ENCODE measurements at places on chromosomes 6 and 20. TPM values are rescaled to one million over a fixed set of nuclear protein-coding genes. Genes with fewer than 3 reads are reported as not detected.

- no peak for DNase-seq
These were observed 57.7 kb downstream of the FAM229B start for GRCh38 chr6:112145080-112145573.

- DNase-seq: no peak
These were observed 36.6 kb downstream of the MTRES1 start for GRCh38 chr6:107064579-107065065.

Gene RAET1L
- total RNA-seq: not detected

GRCh38 chr20:51488331-51488730, 54.2 kb downstream of the NFATC2 start:
- no peak for DNase-seq

GRCh38 chr6:13304580-13305260, 23.6 kb downstream of the TBC1D7 start:
- DNase-seq: no peak

DNA sequence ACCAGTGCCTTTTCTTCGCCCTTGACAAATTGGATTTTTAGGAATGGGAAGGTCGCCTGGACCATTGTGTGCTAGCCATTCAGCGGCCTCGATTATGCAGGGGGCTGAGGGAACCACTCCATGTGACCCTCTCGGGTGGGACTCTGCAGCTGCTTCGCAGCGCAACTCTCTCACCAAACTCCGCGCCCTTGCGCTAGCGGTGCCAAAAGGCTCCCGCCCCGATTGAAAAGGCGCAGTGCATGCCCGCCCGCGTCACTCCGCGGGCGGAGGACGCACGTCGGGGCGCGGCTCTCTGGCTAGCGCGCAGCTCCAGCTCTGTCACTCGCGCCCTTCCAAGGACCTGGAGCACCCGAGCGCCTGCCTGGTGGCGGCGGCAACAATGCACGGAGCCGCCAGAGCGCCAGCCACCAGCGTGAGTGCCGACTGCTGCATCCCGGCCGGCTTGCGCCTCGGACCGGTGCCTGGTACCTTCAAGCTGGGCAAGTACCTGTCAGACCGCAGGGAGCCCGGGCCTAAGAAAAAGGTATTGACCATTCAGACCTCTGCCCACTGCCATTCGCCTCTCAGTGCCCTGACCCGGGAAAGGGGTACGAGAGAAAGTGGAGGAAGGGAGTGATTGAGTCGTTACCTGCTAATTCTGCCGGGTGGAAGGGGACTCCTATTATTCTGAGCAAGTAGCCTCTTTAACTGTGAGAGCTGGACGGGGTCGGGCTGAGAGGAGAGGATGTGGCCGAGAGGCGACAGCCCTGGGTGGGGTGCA, at the start of gene PRDM13:
TSS of gene PRDM13 (plus strand) at position 178 of the 760 bp plus-strand sequence. CDS start at position 380, 202 bp downstream.
- no peak for DNase-seq

GRCh38 chr6:111757342-111757741, 115.9 kb downstream of the FYN start:
- no peak for DNase-seq

Gene CST4
- total RNA-seq: not detected

Data from progenitor cell of endocrine pancreas (in vitro differentiated cells).